Panc1 (cell line): ENCODE measurements at places on chromosomes 16 and 17.

- no peak for DNase-seq
Observed at GRCh38 chr17:32697728-32698625, 178.9 kb downstream of the MYO1D start.

- no peak for DNase-seq
Observed at GRCh38 chr17:34652021-34652555, 72.7 kb downstream of the TMEM132E start.

- DNase-seq: no peak
Observed at GRCh38 chr16:57908409-57908987, 62.4 kb downstream of the CNGB1 start.

- DNase-seq: no peak
Observed at GRCh38 chr17:18191967-18192366, 8.3 kb downstream of the ALKBH5 start.
